Activated naive CD4-positive, alpha-beta T cell treated with anti-CD3 and anti-CD28 coated beads for 36 hours (primary cell): ENCODE measurements at places on chromosomes 1 and 21. TPM values are rescaled to one million over a fixed set of nuclear protein-coding genes. Genes with fewer than 3 reads are reported as not detected.

RPE65 gene
- not detected for total RNA-seq

DNA sequence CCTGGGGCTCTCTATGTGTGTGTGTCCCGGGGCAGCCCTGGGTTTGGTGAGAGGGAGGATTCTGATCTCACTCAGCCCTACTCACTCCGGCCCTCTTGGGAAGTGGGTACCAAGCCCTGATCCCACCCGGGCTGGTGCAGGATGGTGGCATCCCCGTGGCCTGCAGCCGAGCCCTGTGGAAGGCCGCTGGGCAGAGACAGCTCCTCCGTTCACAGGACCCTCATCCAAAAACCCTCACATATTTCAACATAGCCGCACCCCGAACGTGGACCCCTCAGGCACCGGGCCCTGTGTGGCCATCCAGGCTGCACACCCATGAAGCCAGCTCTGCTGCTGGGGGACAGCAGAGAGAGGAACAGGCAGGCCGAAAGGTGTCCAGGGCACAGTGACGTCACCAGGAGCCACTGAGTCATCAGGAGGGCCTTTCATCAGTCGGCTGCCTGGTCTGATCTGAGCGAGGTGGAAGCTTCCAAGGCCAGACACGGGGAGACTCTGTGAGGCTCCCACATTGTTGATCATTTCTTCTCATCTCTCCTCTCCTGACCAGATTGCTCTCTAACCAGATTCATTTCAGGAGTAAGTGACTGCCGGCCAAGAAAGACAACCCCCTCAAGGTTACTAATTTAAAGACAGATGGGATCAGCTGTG is 16.2 kb upstream of the GPR157 start:
- no peaks in the 10 kb centered on the region for H3K27me3 ChIP-seq
- no peaks in the 10 kb centered on the region for H3K36me3 ChIP-seq
- no peak overlapping the region for H3K27ac ChIP-seq
- no peak overlapping the region for H3K4me3 ChIP-seq
- no peak for DNase-seq

DNA sequence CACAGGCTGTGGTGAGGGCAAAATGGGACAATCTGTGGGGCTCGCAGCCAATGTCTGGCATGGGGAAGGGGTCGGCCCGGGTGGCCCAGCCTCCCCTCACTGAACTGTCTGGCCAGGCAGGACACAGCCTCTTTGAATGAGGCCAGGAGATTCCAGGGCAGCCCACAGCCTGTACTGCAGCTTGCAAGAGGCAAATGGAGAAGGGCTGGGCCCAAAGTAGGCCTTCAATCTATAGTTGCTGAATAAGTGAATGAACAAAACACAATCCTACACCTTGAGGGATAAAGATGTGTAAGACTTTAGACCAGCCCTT is 23.2 kb downstream of the SLC27A3 start:
- DNase-seq: peak; percentile 4
- no peak overlapping the region for H3K4me3 ChIP-seq
- H3K27ac ChIP-seq: no peak overlapping the region
- H3K36me3 ChIP-seq: no peaks in the 10 kb centered on the region

DNA sequence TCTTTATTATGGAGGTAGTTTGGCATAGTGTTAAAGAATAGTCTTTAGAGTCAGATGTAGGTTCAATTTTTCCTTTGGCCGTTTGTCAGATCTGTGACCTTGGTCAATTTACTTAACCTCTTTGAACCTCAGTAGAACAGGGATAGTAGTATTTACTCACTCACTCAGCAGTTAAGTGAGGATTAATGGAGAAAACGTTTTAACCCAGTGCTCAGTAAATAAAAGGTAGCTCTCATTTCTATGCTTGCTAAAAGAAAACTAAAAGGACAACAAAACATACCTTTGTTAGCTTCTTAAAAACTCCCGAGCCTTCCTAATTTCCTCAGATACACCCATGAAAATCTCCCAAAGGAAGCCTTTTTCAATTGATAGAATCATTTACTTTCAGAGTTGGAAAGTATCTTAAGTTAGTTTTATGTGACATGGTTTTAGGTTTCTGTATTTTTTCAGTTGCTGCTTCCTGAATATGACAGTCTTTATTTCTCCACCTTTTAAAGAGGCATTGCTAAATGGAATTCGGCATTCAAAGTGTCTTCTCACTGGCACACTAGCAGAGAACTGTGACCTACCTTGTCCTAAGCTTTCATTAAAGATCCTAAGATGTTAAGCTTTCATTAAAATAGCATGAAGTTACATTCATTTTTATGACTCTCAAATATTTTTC is 7.8 kb downstream of the ABCD3 start:
- no peak for DNase-seq
- H3K27me3 ChIP-seq: no peaks in the 10 kb centered on the region

GRCh38 chr1:89545264-89546038 is 20.8 kb downstream of the LRRC8B start:
- peak overlapping the region; percentile 95 for H3K27ac ChIP-seq
- DNase-seq: peak; percentile 83
- H3K4me3 ChIP-seq: peak overlapping the region; percentile 3

- no peak overlapping the region for H3K27ac ChIP-seq
- H3K36me3 ChIP-seq: no peaks in the 10 kb centered on the region
- H3K4me3 ChIP-seq: no peak overlapping the region
- DNase-seq: no peak
- H3K4me1 ChIP-seq: no peaks in the 10 kb centered on the region
These were observed 12.8 kb upstream of the PHC2 start for GRCh38 chr1:33443705-33444180.

LRRC7 gene
- total RNA-seq: not detected

DNA sequence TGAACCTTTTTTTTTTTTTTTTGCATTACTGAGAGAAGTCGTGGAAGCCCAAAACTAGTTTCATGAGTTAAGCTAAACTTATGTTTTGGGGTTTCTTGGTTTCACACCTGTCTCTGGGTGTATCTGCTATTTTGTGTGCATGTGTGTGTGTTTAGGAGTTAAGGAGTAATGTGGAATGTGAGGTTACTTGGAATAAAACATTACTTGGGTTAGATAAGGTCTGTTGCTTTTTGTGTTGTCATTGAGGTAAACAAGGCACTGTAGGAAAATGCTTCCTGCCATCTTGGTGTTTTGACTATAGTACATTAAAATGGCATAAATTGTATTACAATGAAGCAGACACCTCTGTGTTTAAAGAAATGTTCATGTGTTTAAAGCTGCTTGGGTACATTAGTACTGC is 2.9 kb downstream of the TENT5C start:
- no peak overlapping the region for H3K27ac ChIP-seq

DNA sequence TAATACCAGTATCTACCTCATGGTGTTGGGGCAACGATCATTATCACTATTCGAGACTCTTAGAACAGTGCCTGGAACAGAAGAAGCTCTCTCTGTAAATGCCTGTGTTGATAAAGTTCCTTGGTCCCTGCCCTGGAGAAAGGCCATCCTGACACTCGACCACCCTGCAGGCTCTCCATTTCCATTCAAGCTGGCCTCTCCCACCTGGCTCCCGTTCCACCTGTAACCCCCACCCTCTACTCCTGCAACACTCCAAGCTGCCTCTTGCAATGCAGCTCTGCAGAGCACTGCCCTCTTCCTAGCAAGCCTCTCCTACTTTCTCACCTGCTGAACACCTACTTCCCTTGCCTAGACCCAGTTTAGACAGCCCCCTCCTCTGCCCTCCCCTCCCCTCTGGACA is 6.1 kb downstream of the SPOCD1 start:
- H3K27ac ChIP-seq: no peak overlapping the region
- H3K27me3 ChIP-seq: no peaks in the 10 kb centered on the region
- no peak overlapping the region for H3K4me3 ChIP-seq
- H3K36me3 ChIP-seq: no peaks in the 10 kb centered on the region
- H3K4me1 ChIP-seq: no peaks in the 10 kb centered on the region

- no peak for DNase-seq
- peak overlapping the region; percentile 4 for H3K27ac ChIP-seq
- peak overlapping the region; percentile 5 for H3K4me3 ChIP-seq
- peaks cover 6% of the 10 kb centered on the region for H3K36me3 ChIP-seq
- H3K27me3 ChIP-seq: no peaks in the 10 kb centered on the region
These were observed 22.0 kb downstream of the VPS26C start for GRCh38 chr21:37245151-37245550.

DNA sequence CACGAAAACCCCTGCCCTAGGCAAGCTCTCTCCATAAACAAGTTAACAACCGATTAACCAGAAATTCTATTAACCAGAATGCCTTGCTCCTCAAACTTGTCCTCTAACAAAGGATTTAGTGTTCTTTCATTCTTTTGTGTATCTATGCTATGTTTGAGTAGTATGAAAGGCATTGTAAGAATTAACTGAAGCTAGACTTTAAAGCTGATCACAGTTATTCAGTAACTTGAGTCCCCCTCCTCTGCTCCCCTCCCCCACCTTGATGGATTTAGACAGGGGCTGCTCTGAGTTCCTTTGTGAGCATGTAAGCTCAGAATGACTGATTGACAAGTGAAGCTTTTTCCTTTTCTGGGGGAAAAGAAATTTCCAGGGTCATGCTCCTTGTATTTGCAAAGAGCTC is 257.6 kb downstream of the TTLL7 start:
- no peak overlapping the region for H3K27ac ChIP-seq
- no peaks in the 10 kb centered on the region for H3K36me3 ChIP-seq
- no peaks in the 10 kb centered on the region for H3K27me3 ChIP-seq
- no peaks in the 10 kb centered on the region for H3K4me1 ChIP-seq
- no peak for DNase-seq
- H3K4me3 ChIP-seq: no peak overlapping the region

GRCh38 chr1:95021805-95022643 is 50.7 kb downstream of the ALG14 start:
- H3K4me3 ChIP-seq: no peak overlapping the region
- peaks cover 15% of the 10 kb centered on the region for H3K36me3 ChIP-seq
- H3K27me3 ChIP-seq: no peaks in the 10 kb centered on the region
- H3K27ac ChIP-seq: no peak overlapping the region

GBP6 gene
- total RNA-seq: 0.07 TPM

- no peak overlapping the region for H3K4me3 ChIP-seq
- DNase-seq: no peak
- H3K27me3 ChIP-seq: peaks cover 7% of the 10 kb centered on the region
- H3K27ac ChIP-seq: no peak overlapping the region
- no peaks in the 10 kb centered on the region for H3K36me3 ChIP-seq
These were observed 27.3 kb upstream of the ZNF362 start for GRCh38 chr1:33228935-33229487.

MYBPH gene
- total RNA-seq: not detected

CHODL gene
- total RNA-seq: not detected

ZBTB8A gene
- total RNA-seq: 0.35 TPM

- no peaks in the 10 kb centered on the region for H3K27me3 ChIP-seq
- no peak overlapping the region for H3K4me3 ChIP-seq
- peak overlapping the region; percentile 20 for H3K27ac ChIP-seq
- H3K36me3 ChIP-seq: peaks cover 4% of the 10 kb centered on the region
These were observed 105.0 kb downstream of the KIAA0319L start for GRCh38 chr1:35452106-35452774.

DNA sequence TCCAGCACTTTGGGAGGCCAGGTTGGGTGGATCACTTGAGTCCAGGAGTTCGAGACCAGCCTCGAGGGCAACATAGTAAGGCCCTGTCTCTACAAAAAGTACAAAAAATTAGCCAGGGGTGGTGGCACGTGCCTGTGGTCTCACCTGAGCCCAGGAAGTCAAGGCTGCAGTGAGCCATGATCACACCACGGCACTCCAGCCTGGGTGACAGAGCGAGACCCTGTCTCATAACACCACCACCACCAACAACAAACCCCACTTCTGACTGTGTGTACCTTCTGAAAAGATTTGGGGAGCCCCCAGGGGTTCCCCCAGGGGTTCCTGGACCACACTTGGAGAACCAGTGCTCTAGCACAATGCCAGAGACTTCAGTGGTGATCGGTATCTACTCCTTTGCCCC is 29.9 kb downstream of the NUAK2 start:
- DNase-seq: peak; percentile 29
- no peaks in the 10 kb centered on the region for H3K36me3 ChIP-seq
- H3K27me3 ChIP-seq: no peaks in the 10 kb centered on the region
- no peak overlapping the region for H3K4me3 ChIP-seq

DNA sequence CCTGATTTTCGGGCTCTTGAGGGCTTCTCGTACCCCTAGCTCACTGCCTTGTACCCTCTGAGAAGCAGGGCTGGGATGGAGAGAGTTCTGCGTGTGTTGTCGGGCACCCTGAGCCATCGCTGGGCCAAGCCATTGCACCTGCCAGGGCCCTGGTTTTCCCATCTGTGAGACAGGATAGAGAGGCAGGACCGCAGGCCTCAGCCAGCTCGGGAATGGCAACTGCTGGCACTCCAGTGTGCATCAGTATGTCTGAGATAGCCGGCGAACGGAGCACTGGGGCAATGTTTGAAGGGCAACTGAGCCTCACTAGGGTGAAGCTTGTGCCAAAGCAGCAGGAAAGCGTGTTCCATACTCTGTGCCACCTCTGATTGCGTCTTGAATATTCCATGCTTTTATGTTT is 66.9 kb downstream of the TENT5C start:
- no peaks in the 10 kb centered on the region for H3K36me3 ChIP-seq
- peaks cover 11% of the 10 kb centered on the region for H3K27me3 ChIP-seq
- H3K4me1 ChIP-seq: peaks cover 5% of the 10 kb centered on the region
- no peak overlapping the region for H3K4me3 ChIP-seq
- DNase-seq: no peak

DNA sequence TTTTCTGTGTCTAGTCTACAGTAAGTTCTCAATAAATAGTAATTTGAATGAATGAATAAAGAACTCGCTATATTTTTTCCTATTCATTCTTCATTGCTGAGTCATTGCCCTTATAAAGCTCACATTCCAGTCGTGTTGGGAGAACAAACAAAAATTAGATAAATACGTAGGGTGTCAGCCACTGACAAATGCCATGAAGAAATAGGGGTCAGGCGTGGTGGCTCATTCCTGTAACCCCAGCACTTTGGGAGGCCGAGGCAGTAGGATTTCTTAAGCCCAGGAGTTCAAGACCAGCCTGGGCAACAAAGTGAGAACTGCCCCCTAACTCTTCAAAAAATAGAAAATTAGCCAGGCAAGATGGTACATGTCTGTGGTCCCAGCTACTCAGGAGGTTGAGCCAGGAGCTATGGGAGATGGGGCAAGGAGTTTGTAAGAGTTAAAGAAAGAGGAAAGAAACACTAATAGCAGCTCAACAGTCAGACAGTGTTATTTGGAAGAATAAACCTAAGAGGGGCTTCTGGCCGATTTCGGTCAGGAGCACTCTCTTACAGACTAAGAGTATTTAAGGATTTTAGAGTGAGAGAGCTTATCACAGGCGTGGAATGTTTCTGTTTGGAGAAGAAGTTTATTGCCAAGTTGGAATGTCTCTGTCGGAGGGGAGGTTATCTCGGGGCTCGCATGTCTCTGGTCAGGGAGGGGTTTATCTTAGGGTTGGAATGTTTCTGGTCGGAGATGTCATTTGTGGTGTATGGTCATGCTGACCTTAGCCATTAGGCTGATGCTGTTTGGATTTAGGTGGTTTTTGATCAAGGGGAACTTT is 1.8 kb upstream of the CHML start:
- no peak for DNase-seq
- H3K27me3 ChIP-seq: no peaks in the 10 kb centered on the region
- no peak overlapping the region for H3K27ac ChIP-seq
- no peak overlapping the region for H3K4me3 ChIP-seq
- H3K4me1 ChIP-seq: peaks cover 27% of the 10 kb centered on the region

OLFML2B gene
- 1.7 TPM for total RNA-seq
